ENCODE measurements at places on chromosomes 3 and 15.
A peak's percentile ranks its signal among the peaks of the same experiment; 100 is the strongest.

DNA sequence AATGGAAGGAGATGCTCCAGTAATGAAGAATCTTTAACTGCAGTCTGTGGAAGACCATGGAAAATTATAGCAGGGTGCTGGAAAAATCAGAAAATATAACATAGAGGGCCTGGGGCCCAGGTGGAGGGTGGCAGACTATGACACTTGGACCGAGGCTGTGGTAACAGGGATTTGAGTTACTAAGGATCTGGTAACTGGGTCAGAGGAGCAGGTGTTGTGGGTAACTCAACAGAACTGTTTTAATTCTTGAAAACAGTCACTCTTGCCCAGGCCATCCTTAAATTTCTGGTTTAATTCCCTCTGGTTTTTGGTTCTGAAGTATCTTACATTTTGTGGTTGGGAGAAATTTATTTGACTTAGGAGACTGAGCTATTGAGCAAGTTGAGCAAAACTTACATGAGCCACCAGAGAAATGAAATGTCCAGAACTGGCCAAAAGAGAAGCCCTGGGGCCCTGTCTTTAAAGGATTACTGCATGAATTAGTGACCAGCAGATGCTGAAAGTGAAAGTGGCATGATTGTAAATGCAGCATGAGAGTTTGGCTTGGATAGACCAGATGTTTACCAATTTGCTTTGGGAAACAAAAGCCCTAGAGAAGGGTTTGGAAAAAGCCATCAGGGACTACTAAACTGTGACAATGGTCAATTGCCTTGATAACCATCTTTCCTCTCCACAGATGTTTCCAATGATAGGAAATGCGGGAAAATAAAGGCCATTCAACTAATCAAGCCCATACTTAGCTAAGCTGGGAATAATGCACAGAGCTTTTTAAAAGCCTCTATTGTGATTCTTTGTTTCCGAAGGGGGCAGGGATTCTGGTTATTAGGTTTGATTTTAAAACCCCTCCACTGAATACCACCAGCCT is 374.9 kb upstream of the TGFBR2 start:
- no peak for DNase-seq

- no peak for DNase-seq
These were observed 519.8 kb upstream of the GBE1 start for GRCh38 chr3:82281205-82281604.

- no peak for DNase-seq
These were observed 8.6 kb upstream of the ISG20 start for GRCh38 chr15:88630141-88630721.

GRCh38 chr3:43854916-43855315 is 164.2 kb downstream of the ABHD5 start:
- no peak for DNase-seq

DNA sequence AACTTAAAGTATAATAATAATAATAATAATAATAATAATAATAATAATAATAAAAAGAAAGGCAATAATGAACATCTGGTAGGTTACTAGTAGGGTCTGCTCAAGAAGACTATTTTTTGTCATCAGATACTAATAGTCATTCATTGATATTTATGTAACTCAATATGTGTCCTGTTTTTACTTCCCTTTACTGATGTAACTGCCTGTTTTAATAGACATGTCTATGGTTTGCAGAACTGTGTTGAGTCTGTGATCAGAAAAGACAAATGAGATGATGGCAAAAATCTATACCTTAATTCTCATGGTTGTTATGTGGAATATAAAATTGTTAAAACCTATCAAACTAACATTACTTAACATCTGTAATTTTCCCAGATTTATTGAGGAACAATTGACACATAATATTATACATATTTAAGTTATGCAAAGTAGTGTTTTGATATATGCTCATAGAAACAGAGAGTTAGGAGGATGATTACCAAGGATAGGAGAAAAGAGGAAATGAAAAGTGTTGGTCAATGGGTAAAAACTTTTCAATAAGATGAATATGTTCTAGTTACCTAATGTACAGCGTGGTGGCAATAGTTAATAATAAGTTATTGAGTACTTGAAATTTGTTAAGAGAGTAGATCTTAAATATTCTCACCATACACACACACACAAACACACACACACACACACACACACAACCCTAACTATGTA is 699.4 kb downstream of the ZPLD1 start:
- DNase-seq = no peak

DNA sequence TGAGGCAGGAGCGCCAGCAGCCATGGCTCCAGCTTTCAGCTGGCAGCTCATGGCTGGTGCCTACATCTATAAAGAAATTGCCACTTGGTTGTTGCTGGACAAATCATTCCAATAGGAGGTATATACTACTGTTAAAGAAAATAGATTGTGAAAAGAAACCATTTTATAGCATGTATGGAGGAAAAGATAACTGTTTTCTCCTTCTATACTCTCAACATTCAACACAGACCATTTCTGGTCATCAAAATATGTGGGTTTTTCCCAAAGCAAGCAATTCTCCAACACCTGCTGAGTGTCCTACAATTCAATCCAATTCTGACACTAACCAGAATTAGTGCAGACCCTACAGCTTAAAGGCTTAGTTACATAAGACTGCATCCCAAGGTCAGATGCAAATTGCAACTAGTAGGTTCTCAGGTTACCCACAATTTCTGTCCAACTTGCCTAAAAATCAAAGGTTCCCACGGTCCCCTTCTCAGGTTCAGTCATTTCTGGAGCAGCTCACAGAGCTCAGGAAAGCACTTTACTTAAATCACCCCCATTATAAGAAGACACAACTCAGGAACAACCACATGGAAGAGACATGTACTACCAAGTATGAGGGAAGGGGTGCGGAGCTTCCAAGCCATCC is 42.4 kb upstream of the STRIT1 start:
- DNase-seq = no peak

DNA sequence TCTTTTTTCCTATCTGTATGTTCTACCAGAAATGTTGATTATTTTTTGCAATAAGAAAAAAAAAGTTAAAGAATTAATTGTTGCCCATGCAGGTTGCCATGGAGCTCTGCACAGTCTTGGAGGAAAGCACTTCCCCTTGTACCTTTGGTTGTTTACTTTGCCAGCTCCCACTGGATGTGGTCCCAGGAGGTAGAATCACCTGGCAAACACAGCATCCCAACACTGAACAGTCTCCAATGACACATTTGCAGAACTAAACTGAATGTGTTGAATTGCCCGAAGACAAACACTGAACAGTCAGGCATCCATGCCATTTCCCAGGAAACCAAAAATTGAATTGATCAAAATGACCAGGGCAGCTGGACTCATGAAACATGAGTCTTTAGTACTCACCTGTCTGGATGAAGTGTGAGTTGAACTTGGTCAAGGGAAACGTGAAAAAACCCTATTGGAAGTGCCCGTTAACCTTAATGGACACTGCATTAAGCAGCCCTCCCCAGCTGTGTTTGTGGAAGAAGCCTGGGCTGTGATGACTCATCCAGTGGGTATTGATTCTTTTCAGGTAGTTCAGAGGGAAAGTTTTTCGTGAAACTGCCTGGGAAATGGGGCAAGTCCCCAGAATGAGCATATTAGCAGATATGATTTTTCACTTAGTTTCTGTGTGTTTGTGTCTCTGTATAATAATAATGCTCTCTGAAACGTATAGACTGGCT is 284.7 kb upstream of the STT3B start:
- no peak for DNase-seq

- DNase-seq = no peak
These were observed 211.4 kb upstream of the EPHA3 start for GRCh38 chr3:88896026-88896425.

DNA sequence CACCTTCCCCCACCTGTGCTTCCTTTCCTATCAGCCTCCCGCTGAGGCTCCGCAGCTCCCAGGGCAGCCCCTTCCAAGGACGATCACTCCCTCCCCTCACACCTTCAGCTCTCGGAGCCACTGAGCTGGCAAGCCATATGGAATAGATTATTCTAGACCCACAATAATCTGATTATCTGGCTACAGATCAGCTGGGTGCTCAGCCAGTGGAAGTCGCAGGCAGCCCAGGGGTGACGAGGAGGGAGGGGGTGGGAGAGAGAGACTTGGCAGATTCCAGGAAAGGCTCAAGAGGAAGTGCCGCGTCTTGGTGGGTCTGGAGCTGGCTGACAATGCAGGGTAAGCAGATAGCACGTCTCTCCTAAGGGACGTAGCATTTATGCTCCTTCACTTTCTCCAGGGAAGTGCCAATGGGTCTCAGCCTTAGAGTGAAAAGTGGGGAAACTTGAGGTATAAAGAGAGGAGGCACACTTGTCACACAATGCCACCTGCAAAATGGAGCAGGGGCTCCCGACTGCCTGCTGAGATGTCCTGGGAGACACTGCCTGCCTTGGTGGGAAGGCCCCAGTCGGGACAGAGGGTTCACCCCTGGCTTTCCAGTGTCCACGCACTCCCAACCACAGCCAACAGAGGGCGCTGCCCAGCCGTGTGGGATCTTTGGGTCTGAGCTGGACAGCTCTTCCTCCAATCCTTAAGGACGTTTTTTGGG is 9.4 kb upstream of the MESP1 start:
- DNase-seq = no peak

- no peak for DNase-seq
These were observed 78.1 kb upstream of the LMOD3 start for GRCh38 chr3:69200384-69201068.

GRCh38 chr3:40608091-40608490 is 83.3 kb downstream of the ZNF621 start:
- DNase-seq = no peak

DNA sequence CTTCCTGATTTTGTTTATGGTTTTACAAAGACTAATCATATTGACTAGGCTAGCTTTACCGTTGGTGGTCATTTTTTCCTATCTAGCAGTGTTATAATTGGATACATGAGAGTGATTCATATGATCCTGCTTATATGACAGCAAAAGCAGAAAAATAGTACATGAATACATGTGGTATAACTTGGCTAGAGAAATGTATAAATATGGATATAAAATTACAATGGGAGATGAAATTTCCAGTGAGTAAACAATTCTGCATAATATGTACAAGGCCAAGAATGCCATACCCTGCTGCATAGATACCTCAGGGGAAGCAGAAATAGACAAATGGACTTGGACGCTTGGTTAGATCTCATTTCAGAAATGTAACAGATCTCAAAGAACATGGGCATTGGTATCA is 103.1 kb downstream of the DTWD1 start:
- no peak for DNase-seq

GRCh38 chr3:104102386-104102785 is 1264.3 kb upstream of the ALCAM start:
- peak; percentile 13 for DNase-seq

GRCh38 chr3:135992072-135992471 is 26.5 kb downstream of the PPP2R3A start:
- DNase-seq = no peak

- DNase-seq = no peak
These were observed 342.4 kb upstream of the KCNMB2 start for GRCh38 chr3:178193846-178194245.

DNA sequence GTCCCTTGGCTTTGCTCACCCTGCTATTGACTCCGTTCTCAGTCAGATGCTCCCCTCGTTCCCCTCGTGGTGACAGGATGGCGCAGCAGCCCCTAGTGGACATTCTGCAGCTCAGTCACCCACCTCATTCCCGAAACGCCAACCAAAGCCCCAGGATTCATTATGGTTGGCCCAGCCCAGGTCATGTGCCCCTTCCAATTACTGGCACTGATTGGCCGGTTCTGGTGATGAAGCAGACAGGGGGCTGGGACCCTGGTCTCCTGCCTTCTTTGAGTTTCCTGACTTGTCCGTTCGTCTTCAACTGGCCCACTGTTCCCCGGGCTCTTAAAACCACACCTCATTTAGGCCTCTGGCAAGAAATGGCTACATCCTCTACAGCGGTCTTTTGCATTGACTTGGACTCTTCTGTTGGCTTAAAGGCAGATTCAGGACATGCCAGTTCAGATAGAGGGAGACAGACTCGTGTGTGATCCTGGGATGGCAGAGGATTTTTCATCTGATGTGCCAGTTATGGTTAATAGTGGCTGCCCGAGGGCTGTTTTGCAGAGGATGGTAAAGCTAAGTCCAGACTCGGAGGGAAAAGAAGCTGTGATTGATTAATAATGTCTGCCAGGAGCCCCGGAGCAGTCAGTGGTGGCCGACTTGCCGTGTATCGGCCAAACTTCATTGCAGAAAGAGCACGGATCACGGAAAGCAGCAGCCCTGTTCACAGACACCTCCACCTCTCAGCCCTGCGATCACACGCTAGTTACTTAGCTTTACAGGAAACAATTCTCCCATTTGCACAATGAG is 37.8 kb downstream of the LSM3 start:
- no peak for DNase-seq

GRCh38 chr3:192867645-192868044 is 50.0 kb downstream of the MB21D2 start:
- no peak for DNase-seq

GRCh38 chr3:48938156-48938555 is 19.5 kb downstream of the ARIH2 start:
- DNase-seq = no peak
